ENCODE measurements at places on chromosomes 16 and 17. TPM values are rescaled to one million over a fixed set of nuclear protein-coding genes. Genes with fewer than 3 reads are reported as not detected.

- ATAC-seq: no peak
Measured at GRCh38 chr17:50221266-50221863, 19.9 kb upstream of the COL1A1 start.

DNA sequence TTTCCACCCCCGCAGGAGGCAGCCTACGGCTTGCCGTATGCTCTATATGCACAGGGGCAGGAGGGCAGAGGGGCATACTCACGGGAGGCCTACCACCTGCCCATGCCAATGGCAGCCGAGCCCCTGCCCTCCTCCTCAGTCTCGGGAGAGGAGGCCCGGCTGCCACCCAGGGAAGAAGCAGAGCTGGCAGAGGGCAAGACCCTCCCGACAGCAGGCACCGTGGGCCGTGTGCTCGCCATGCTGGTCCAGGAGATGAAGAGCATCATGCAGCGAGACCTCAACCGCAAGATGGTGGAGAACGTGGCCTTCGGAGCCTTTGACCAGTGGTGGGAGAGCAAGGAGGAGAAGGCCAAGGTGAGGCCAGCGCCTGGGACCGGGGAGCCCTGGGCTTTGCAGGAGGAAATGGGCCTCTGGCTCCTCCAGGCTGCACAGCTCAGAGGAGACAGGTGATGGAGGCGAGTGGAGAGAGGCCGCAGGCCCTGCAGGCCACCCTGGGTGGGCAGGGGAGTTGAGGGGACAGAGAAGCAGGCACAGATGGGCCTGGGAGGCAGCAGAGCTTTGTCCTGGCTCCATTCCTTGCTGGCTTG, 8.6 kb downstream of the SETD1A start:
- no peak for ATAC-seq

GRCh38 chr17:7833795-7834541, at the start of gene KDM6B:
Gene KDM6B (plus strand): TSS chr17:7834217. CDS start chr17:7845555, 11,338 bp downstream.
- ATAC-seq: peak; percentile 72

The FUS gene
- total RNA-seq: 127 TPM

DNA sequence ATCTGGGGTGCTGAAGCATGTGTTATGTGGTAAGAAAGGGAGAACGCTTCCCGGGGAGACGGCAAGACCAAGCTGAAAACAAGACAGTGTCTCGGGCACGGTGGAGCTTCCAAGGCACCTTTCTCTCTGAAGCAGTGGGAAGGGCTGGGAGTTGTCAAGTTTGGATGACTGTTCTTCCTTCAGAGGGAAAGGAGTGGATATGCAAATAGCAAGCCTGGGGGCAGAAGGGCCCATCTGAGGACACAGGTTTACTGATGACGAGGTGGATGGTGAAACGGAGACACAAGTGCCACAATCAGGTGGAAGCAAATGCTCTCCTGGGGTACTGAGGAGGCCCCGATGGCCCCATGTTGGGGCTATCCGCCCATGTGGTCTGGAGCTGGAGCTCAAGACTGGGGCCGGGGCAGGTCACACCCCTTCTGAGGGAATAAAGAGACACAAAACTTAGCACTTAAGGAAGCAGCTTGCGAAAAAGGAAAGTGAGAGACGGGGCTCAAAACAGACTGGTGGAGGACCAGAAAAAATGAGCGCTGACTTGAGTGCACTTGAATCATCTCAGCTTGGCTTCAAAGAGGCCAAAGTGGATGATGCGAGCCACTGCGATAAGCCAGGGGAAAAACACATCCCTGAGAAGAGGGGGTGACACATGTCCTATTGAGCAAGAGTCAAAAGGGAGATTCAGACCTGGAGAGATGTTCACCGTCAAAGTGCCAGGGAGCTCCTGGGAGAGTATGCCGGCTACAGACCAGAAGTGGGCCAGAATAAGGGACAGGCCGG, 34.8 kb upstream of the MTSS2 start:
- ATAC-seq: no peak

The CIBAR2 gene
- not detected for total RNA-seq

The SMIM5 gene
- 10.1 TPM for total RNA-seq

GRCh38 chr17:9676820-9677310, 31.5 kb downstream of the USP43 start:
- ATAC-seq: peak; percentile 97

GRCh38 chr17:79065105-79065670, 9.4 kb upstream of the ENGASE start:
- no peak for ATAC-seq

DNA sequence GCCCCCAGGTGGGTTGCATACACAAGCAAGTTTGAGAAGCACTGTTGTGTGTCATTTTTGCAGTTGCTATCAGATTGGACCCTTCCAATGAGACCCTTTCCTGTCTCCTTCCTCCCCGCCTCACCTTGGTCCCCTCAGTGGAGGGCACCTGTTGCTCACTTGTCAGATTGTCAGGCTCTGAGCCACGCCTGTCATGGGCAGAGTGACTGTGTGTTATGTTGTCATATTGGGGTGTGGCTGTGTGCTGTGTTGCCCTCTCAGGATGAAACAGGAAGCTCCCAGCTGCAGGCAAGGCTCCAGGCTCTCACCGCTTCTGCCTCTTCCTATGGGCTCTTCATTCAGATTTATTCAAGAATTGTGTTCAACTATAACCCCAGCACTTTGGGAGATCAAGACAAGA, 302.9 kb downstream of the CPPED1 start:
- ATAC-seq: peak; percentile 93

The KRT33A gene
- 0.92 TPM for total RNA-seq

DNA sequence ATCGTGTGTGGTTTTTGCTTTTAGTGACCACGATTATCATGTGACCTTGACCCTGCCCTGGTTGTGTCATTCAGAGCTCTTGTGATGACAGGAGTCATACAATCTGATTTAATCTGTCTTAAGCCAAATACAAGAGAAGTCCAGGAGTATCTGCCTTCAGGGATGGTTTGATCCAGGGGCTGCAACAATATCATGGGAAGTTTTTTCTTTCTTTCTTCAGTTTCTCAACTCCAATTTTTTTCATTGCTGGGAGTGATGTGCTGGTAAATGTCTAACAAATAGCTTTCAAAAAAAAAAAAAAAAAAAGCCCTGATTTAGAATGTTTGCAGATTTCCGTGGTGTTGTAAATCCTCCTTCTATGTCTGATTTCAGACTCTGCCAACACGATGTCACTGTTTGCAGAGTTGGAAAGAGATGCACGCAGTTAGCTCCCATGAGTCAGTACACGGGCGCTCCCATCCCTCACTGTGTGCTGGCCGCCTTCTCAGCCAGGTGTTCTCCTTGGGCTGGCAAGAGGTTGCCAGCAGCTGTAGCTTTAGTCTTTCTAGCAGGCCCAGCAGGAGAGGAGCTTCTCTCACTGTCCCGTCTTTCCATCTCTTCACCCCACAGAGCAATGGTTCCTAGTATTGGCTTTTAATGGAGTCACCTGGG, 229.7 kb downstream of the SNX29 start:
- ATAC-seq: peak; percentile 74

The CD300E gene
- total RNA-seq: 0.12 TPM

DNA sequence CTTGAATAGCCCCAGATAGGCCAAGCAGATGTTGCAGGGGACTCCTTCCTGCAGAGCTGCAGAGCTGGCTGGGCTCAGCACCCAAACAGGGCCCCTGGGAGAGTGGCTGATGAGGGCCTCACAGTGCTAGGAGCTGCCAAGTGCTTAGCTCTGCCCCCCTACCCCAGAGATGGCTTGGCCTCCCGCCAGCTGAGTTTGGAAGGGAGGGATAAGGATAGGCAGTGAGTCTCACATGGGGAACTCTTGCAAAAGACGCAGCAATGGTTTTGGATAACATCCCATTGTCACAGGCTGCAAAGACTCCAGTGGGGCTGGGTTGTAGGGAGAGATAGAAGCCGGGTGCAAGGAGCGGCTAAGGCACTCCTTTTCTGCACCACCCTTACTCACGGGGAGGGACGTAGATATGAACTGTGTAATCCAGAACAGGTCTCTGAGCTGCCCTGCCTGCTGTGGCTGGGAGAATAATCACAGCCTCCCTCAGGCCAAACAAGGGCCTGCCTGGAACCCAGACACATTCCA, 52.9 kb upstream of the MAF start:
- ATAC-seq: peak; percentile 85

The JPH3 gene
- total RNA-seq: 0.16 TPM

DNA sequence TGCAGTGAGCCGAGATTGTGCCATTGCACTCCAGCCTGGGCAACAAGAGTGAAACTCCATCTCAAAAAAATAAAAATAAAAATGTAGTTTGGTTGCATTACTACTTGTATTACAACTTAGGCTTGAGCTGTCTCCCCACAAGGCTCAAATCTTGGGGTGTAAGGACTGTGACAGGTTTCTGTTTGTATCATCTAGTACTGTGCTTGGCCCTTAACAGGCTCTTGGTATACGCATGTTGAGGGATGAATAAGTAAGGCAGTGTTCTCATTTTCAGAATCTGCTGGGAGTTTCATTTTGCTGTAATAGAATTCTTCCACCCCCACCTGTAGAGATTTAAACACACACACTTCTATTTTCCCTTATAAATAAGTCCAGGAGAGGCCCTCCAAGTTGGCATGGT, 289.4 kb upstream of the EEF2KMT start:
- no peak for ATAC-seq

GRCh38 chr17:34589120-34589965, 10.0 kb downstream of the TMEM132E start:
- no peak for ATAC-seq

DNA sequence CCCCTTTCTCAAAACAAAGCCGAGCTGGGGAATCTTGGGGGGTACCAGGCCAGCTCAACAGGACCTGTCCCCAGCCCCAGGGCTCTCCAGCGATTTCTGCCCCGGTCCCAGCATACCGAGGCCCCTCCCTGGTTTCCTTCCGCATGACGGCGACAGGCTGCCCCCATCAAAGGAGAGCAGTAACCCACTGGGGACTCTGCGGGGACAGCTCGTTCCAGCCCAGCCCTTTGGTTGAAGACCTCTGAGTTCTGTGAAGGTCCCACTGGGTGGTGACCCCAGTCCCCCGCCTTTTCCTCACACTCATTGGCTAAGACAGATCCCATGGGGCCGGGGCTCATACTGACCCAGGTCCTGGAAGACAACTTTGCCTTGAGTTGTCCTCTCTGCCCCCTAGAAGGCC, 4.1 kb downstream of the SMTNL2 start:
- ATAC-seq: no peak

- ATAC-seq: peak; percentile 24
Measured at GRCh38 chr16:84559311-84559932, 55.0 kb upstream of the MEAK7 start.

The LITAF gene
- total RNA-seq: 36.9 TPM

GRCh38 chr16:12674071-12674470, 129.6 kb downstream of the CPPED1 start:
- ATAC-seq: no peak

DNA sequence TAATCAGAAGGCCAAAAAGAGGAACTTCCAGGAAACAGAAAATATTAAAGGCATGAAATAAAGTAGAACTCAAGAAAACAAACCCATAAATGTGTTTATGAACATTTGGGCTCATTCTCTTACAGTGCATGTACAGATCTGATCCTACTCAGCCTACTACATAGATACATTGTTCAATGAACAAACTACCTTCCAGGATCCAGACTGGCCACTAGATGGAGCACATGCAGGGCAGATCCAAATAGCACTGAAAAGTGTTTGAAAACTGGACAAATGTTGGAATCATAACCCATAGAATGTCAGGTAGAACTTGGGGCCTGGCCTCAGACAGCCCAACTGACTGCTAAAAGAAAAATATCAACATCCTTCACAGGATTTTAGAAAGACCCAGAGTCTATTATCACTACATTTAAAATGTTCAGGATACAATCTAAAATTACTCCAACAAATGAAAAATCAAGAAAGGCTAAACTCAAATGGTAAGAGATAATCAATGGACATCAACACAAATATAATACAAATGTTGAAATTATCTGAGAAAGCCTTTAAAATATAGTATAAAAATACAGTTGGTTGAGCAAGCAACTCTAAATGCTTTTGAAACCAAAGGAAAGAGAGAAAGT, 122.4 kb upstream of the NUDT7 start:
- ATAC-seq: peak; percentile 43

GRCh38 chr17:4881761-4882555, 17.4 kb upstream of the C17orf107 start:
- peak; percentile 84 for ATAC-seq

- ATAC-seq: no peak
Measured at GRCh38 chr17:35968520-35969054, 12.7 kb downstream of the CCL16 start.

GRCh38 chr16:19331794-19332193, 46.3 kb downstream of the CLEC19A start:
- no peak for ATAC-seq

The DNAH17 gene
- total RNA-seq: 0.12 TPM

The NACA2 gene
- total RNA-seq: not detected

- ATAC-seq: peak; percentile 35
Measured at GRCh38 chr16:369866-370436, 387 bp downstream of the MRPL28 start.

DNA sequence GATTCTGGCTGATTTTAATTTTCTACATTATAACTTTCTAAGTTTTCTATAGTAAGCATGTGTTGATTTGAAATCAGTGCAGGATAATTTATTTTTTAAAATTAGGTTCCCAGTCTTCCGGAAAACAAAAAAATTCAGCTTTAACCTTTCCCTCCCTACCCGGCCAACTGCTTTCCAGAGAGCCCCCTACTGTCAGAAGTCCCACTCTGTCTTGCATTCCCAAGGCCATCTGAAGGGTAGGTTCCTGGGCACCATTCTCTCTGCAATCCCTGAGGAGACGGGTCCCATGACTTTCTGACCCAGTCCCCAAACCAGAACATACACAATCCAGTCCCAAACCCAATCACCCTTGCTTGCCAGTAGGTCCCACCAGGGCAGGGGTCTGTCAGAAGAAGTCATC, 200.3 kb downstream of the CYLD start:
- ATAC-seq: no peak

The NATD1 gene
- 2.1 TPM for total RNA-seq

- no peak for ATAC-seq
Measured at GRCh38 chr17:7495906-7496434, 11.8 kb downstream of the POLR2A start.

GRCh38 chr16:695355-696089, 5.3 kb upstream of the WDR24 start:
- peak; percentile 84 for ATAC-seq

The CCL1 gene
- total RNA-seq: not detected

DNA sequence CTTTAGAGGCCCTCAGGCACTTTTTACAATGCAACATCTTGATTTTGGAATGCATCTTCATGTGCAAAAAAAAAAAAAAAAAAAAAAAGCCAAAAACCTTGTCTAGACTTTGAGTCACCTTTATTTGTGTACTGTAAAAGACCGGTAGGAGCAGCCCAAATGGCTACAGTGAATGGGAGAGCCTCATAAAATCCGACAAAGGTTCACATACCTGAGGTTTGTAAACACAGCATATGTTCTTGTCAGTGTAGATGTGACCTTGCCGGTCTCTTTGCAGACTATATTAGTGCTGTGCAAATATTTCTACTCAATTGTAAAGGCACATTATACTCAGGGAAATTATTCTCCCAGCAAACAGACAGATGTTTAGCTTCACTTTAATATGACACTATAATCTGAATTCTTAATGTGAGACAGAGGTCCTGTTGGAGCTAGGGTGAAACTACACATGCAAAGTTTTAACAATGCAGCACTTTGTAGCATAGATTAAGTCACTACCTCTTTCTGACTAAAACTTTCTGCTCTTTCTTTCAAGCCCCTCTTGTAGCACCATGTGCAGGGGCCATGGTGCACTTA, 211.3 kb downstream of the CA10 start:
- ATAC-seq: no peak

The KAT7 gene
- total RNA-seq: 33.7 TPM

The PFN1 gene
- total RNA-seq: 455 TPM

- ATAC-seq: no peak
Measured at GRCh38 chr16:77925531-77925930, 96.8 kb upstream of the CLEC3A start.

Measured in esophagus mucosa (tissue), 1 donor.